CD4-positive, CD25-positive, alpha-beta regulatory T cell (primary cell): ENCODE measurements at places on chromosomes 11 and 22.

DNA sequence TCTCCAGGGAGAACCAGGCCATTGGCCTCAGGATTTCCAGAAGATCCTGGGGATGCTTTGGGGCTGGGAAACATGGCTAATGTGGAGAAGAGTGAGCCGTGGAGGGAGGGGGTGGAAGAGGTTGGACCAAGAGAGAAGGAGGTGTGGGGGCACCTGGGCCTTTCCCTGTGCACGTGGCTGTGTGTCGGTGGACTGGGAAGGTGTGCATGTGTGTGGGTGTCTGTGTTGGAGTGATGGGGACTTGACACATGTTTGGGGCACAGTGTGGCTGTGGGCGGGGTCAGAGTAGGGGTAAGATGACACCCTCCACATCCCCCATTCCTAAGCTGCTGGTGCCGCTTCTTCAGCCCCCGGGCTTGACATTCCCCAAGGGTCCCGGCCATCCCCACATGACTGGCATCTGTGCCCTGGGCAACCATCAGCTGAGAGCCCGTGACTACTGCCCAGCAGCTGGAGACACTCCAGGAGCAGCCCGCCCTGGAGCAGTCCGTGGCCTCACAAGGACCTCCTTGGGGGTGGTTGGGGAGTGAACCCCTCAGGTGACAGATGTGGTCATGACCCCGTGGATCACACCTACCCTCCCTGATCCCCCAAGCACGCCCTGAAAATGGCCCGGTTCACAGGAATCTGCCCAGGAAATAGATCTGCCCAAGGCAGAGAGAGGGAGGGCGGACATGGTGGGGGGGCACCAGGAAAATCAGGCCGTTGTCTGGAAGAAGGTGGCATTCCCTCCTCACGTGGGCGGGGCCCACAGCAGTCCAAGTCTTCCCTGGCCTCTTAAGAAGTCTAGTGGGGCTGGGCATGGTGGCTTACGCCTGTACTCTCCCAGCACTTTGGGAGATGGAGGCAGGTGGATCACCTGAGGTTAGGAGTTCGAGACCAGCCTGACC, 34.8 kb upstream of the SOX10 start:
- DNase-seq: no peak

- no peak for DNase-seq
Measured at GRCh38 chr11:82889133-82890001, 10.9 kb downstream of the PRCP start.

GRCh38 chr11:102419181-102419580, 33.4 kb downstream of the TMEM123 start:
- DNase-seq: no peak

GRCh38 chr11:85459304-85459703, 167.8 kb downstream of the DLG2 start:
- DNase-seq: no peak

DNA sequence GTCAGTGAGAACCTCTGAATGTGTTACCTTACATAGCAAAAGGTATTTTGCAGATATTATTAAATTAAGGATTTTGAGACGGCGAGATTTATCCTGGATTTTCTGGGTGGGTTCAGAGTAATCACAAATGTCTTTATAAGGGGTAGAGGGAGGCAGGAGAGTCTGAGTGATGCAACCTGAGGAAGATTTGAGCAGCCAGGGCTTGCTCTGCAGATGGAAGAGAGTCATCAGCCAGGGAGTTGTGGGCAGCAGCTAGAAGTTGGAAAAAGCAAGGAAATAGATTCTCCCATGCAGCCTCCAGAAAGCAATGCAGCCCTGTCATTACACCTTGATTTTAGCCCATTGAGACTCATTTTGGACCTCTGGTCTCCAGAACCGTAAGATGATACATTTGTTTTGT, 4.1 kb upstream of the WDR74 start:
- DNase-seq: no peak

DNA sequence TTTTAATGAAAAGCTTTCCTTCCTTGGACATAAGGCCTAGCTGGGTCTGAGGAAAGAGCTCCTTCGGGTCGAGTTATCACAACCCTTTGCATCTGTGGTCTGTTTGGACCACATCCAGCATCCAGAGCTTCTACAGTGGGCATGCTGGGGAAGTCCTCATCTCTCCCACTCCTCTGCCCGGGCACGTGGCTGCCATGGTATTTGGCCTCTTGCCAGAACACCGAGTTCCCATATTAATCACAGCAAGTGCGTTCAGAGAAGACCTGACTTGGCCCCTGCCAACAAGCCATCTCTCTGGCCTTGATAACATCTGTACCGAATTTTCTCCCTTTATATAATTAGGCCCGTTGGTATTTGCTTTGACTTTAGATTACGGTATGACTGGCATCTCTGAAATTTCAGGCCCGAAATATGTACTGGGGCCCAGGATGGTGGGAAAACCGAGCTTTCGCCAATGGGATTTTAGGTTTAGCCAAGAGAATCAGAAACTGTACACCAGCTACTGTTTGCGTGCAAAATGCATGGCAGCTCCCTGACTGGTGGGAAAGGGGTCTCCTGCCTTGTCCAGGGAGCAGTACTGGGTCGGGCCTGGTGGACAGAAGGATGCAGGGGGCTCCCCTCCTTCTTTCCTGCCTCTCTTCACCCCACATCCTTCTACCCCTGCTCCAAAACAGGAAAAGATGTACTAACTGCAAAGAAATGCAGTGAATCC, 90.0 kb downstream of the MICAL2 start:
- no peak for DNase-seq
